Activated gamma-delta T cell (primary cell): ENCODE measurements at places on chromosomes 3 and 15.

DNA sequence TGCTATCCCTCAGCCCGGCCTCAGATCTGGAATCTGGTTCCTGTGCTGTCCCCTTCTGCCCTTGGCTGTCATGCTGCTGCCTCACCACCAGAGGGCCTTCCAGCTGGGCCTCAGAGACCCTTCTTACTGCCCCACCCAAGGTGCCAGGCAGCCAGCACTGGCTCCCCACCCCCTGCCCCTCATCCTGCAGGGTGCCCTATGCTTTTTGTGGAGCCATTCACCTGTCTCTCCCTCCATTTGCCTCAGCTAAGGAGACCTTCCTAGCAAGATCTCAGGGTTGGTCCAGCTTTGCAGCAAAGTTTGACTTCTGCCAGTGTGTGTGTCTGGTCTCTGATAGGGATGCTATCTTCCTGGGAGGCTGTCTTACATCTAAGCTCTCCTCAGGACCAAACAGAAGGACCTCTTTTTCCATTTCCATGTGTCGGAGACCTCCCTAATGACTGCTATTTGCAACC lies 1.9 kb upstream of the VWA5B2 start:
- DNase-seq = no peak

DNA sequence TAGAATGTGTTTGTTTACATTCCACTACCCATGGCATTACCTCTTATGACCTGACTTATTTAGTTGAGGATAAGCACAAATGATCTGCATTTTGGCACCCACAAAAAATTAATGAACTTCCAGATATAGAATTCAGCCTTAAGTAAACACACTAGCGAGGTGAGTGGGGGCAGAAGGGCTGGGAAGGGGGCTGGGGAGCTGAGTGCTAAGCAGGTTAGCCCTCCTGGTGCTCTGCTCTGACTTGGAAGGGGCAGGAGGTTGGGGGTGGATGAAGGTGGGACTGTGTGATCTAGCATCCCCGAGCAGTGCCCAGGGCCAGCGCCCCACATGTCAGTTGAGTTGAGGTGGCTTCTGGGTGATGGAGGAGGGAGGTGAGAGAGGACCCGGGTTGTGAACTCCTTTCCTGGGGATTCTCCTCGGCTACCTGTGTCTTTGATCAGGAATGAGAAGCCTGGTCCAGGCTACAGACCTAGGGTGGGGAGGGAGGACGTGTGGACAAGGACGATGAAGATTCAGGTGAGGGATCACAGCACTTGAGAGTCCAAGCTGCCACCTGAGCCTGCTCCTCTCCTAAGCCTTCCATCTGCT lies 178.6 kb upstream of the SMAD3 start:
- no peak for DNase-seq

GRCh38 chr3:127888564-127889107 lies 26.4 kb upstream of the KBTBD12 start:
- DNase-seq = no peak

DNA sequence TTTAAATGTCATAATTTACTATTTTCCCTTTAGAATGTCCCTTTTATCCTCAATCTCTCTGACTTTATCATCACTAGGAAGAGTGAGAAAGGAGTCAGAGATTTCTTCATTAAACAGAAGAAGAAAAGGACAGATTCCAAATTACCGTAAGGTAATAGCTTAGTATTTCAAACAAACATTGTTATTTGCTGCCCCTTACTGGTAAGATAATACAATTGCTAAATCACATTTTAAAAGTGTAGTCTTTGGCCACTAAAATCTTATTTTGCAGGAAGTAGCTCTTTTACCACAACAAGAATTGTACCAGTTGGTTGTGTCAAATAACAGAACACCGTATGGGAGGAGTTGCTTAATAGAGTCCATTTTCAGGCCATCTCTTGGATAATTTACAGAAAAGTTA lies 53.7 kb downstream of the CGGBP1 start:
- DNase-seq = no peak

DNA sequence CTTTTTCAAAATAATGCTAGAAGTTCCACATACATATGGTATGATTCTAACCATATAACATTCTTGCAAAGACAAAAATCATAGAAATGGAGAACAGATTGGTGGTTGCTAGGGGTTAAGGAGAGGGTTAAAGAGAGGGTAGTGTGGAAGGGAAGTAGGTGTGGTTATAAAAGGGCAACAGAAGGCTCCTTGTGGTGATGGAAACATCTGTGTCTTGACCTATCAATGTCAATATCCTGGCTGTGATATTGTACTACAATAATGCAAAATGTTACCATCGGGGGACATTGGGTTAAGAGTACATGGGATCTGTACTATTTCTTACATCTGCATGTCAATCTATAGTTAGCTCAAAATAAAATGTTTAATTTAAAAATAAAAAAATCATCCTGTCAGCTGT lies 67.8 kb upstream of the FSIP1 start:
- no peak for DNase-seq

GRCh38 chr3:8113626-8114025 lies 388.0 kb upstream of the LMCD1 start:
- no peak for DNase-seq

GRCh38 chr3:55065331-55065730 lies 137.5 kb upstream of the LRTM1 start:
- no peak for DNase-seq

DNA sequence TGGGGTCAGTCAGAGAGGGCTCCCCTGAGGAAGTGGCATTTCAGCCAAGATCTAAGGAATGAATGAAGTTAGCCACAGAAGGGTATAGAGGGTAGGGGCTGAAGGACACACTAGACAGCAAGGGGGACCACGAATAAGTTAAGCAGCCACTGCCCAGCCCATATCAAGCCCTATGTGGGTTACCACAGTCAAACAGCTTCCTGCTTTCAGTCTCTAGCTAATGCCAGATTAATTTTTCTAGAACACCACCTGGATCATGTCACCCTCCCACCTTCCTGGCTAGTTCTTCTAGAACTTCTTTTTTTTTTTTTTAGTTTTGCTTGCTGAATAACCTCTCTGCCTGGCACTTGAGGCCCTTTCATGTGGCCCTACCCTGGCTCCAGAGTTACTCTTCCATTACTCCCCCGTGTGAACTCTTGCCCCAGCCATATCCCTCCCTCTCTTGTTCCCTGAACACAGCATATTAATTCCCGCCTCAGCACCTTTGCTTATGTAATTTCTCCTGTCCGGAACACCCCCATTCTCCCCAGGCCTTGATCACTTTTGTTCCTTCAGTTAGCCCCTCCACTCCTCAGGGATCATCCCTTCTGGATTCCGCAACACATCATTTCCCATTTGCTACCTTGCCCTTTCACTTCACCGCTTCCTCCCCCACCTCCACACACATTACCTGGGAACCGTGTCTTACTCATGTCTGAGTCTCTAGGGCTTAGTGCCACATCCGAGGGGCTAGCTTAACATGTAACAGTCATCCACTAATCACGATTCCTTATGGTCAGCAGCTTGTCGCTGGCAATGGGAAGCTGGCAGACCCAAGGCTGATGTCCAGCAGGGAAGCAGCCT lies 20.6 kb upstream of the BNC1 start:
- DNase-seq = no peak

GRCh38 chr3:43998836-43999727 lies 242.6 kb upstream of the TOPAZ1 start:
- DNase-seq = no peak

DNA sequence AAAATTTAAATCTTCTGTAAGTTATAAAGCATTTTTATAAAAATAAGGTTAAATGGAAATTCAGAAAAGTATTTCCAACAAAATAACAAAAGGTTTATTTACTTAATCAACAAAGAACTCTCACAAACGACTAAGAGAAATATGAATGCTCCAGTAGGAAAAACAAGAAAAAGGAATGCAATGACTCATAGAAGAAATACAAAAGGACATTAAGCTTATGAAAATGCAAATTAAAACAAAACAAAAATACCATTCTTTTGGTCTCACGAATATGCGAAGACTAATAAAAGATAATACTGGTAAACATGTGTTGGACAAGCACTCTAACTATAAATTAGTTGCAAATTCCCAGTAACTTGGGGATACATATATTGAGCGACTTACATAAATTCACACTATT lies 17.5 kb upstream of the TBC1D5 start:
- DNase-seq = no peak

GRCh38 chr3:155785662-155786295 lies 20.3 kb downstream of the C3orf33 start:
- DNase-seq = no peak

- DNase-seq = no peak
Measured at GRCh38 chr15:68145706-68146105, 59.4 kb downstream of the CALML4 start.

GRCh38 chr3:16494814-16495431 lies 18.6 kb downstream of the RFTN1 start:
- no peak for DNase-seq
